ENCODE measurements at places on chromosomes 12 and 14.

- peak; percentile 54 for DNase-seq
These were observed 4.7 kb downstream of the TNFRSF1A start for GRCh38 chr12:6336889-6337853.

DNA sequence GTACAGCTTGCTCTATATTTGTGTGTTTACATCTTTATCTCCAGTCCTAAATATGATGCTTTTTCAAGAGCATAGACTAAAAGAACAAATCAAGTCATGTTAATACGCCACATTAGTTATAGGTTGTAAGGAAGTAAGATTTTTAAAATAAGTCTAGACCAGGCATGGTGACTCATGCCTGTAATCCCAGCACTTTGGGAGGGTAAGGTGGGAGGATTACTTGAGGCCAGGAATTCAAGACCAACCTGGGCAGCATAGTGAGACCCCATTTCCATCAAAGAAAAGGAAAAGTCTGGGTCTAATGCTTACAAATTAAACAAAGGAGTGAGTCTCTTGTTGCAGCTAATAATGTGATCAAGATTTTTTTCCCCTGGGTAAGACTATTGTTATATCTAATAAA, 118.9 kb downstream of the GPR135 start:
- no peak for DNase-seq

GRCh38 chr12:116931665-116932064, 20.9 kb downstream of the FBXW8 start:
- no peak for DNase-seq

DNA sequence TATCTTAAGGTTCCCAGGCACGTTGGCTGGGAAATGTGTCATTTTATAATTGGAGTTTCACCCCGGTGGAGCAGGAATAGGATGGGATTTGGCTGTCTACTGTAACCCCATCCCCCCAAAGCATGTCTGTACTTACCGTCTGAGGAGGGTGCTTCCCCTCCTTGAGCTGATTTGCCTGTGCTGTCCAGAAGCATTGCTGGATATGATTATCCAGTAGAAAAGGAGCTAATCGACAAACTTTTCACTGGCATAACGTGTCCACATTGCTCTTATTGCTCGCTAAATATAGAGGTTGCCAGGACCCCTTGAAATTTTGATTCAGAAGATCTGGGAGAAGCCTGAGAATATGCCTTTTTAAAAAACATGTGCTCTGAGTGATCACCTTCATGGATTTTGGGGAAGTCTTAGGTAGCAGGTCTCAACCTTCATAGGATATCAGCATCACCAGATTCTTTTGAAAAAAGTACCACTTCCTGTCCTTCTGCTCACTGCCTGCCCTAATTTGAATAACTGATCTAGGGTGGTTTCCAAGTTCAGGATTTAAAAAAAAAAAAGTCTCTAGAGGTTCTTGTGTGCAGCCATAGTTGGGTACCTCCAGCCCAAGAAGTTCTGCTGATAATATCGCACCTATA, 80.4 kb upstream of the KCNA1 start:
- DNase-seq = peak; percentile 90

- DNase-seq = no peak
These were observed 9.4 kb downstream of the PPP1R12A start for GRCh38 chr12:79925492-79925891.

GRCh38 chr14:92280554-92281262, 42.3 kb upstream of the SLC24A4 start:
- DNase-seq = no peak

GRCh38 chr12:100986595-100987547, 192.3 kb downstream of the ANO4 start:
- DNase-seq = no peak

DNA sequence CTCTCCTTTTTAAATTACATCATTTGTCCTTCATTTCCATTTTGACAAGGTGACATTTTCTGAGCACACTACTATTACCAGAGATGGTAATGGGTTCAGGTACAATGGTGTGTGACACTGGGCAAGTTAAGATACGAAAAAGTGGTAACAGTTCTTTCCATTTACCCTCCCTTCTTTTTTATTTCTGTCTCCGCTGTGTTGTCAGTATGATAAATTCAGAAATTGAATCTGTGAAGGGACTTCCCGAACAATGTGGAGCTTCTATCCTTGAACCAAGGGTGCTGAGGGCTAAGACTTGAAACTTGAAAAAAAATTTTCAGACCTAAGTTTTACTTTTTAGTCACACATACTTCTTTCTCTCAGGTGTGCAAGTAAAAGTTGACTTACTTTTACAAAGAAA, 103.7 kb downstream of the ERC1 start:
- DNase-seq = no peak

DNA sequence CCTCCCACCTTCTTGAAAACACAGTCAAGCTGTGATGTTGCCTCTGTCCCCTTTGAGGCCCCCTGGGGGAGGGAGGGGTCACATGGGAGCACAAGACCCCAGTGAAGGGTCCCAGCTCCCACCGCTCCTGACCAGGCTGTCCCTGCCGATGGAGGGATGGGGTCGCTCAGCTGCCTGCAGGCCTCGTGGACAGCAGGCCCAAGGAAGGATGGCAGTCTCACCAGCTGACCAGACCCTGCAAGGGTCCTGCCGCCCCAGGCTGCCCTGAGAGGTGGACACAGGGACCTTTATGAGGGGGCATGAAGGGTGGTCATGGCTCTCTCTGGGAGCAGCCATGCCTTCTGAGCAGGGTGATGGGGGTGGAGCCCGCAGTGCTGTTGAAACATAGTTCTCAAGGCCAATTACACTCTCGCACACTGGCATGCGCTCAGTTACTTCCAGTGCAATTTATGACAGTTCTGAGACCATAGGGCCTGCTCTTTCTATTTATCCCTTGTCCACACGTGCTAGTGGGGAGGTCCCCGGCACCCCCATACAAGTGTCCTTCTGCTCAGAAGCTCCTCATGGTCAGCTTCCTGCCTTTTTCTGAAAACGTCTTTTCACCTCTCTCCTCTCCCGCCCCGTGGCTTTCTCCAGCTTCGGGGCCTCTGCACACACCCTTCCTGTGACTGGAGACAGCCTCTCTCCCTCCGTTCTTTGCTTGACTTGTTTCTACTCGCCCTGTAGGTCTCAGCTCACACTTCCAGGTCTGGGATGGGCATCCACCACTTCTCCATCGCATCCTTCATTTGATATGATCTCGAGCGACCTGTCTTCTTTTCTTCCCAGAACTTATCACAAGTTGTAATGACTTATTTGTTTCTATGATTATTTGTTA, 313.1 kb downstream of the ADGRD1 start:
- DNase-seq = no peak

DNA sequence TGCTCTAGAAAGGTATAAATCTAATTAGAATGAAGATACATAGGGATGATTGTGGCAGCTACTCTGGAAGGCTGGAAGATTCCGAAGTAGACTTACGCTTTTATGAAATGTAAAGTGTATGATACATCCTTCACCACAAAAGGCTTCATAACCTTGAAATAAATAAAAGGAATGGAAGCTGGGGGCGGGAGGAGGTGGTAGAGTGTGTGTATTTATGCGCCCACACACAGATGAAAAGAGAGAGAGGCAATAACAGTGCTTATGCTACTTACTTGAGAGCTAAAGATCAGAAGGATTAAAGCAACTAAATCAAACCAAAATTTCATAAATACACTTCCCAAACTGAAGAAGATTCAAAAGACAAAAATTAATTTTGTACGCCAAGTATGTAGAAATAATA, 30.4 kb downstream of the CBX5 start:
- no peak for DNase-seq

GRCh38 chr14:61668282-61668681, 27.0 kb upstream of the HIF1A start:
- no peak for DNase-seq

- no peak for DNase-seq
These were observed 259.1 kb upstream of the FKBP4 start for GRCh38 chr12:2535583-2536204.

DNA sequence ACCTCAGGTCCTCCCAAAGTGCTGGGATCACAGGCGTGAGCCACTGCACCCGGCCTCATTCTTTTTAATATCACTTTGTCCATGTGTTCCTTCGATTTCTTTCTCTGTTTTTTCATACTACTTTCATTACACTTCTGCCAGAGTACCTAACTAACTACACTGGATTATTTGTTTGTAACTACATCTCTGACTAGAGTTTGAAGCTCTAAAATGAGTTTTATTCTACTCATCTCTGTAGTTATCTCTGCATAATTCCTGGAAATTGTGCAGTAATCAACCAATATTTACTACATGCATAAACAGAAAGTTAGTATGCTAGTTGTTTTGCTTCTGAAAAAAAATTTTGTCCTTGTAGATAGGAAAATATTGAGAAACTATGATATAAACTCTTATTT, 15.2 kb downstream of the KLRK1 start:
- DNase-seq = no peak

DNA sequence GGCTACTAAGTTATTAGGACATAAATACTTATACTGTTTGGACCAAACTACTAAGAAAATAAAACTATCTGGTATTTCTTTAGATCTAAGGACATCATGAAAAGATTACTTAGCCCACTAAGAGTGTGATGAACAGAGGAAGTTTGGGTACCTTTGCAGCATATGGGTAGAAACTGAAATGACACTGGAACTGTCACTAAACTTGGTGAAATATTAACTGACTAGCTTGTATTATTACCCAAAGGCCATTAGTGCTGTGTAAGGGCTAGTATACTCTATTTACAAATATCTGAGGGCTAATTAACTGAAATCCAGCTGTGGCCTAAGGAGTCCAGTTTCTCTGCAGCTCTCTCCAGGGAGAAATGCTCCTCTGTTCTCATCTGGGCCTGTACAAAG, 45.5 kb downstream of the PAWR start:
- no peak for DNase-seq

DNA sequence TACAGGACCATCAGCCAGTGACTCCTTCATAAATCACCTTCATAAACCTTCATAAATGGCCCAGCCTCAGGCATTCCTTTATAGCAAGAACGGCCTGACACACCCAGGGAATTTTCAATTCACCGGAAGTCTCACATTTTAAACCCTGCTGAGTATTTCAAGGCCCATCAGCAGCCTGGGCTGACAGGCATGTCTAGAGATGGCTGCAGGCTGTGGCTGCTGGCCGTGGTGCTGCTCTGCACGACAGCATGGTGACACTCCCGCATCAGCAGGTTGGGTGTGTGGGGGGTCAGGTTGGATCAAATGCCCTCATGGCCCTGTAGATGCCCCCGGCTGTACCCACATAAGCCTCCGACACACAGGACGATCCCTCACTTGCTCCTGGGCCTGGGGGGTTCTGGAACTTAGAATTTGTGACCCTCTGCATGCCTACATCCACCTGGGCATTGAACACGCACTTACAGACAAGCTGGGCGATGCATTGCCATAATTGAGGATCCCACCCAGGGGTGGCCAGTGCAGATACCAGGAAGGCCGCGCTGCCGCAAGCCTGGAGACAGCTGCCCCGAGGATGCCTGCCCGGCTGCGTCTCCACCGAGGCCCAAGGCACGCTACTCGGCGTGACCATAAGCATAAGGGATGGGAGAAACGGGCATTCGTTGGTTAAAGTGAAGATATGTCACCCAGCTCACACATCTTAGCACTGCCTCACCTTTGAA, 124.3 kb downstream of the PIWIL1 start:
- DNase-seq = no peak

DNA sequence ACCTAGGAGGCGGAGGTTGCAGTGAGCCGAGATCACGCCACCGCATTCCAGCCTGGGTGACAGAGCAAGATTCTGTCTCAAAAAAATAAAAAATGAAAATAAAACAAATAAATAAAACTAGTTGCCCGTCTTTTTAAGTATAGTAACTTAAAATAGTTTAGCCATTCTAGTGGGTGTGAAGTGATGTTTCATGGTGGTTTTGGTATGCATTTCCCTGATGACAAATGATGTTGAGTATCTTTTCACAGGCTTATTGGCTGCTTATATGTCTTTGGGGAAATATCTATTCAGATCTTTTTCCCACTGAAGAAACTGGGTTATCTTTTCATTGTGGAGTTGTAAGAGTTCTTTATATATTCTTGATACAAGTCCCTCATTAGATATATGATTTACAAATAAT, 102.4 kb upstream of the METAP2 start:
- DNase-seq = no peak

DNA sequence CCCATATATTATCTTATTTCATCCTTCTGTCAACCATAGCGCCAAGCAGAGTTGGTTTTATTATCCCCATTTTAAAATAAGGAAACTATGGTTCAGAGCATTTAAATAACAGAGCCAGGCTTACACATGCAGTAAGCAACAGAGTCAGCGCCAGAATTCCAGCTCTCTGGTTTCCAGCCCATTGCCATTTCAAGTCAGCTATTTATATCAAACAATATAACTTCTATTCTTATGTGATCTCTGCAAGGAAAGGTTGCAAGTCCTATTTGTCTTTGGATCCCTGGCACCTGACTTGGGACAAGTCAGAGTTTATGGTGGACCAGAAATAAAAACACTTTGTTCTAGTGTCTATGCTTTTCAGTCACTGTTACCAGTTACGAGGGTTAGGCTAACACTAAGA, 174.1 kb upstream of the EEA1 start:
- DNase-seq = no peak

DNA sequence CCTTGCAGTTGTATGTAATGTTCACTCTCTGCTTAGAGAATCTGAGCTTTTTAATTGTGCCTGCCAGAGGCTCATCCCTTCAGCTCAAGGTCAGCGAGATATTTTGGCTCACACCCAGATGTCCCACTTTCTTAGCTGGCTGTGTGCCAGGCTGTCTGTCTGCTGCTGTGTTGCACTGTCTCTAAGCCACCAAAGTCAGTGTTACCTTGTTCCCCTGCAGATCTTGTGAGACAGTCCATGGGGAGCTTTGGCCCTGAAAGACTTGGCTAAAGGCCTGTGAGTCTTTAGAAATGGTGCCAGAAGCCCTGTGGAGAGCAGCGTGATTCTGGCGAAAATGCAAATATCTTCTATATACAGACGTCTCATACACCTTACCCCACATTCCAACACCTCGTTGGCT, 293.7 kb downstream of the TTC6 start:
- no peak for DNase-seq

GRCh38 chr14:91127401-91127801, 13.5 kb downstream of the DGLUCY start:
- no peak for DNase-seq

DNA sequence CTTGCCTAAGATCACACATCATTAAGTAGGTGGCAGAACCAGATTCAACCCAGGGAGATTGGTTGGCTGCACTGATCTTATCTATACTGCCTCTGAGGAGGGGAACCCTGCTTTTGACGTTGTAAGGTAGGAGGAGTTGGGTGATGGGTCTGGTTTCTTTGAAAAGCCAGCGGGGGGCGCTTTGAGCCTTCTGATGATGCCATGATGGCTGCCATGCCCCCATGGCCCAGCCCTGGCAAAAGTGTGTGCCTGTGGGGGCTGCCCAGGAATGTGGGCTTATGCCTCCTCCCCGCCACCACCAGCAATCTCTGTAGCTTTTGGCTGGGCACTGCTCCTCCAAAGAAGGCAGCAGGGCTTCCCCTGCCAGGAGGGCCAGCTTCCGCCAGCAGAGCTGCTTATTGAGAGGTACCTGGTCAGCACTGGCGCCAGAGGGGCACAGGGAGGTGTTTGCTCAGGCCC, 224.3 kb downstream of the SLC41A2 start:
- DNase-seq = peak; percentile 22

GRCh38 chr14:54743382-54743781, 159.2 kb downstream of the GCH1 start:
- no peak for DNase-seq
